DMS 273 treated with DMSO at 0.1 percent for 48 hours (cell line): ENCODE measurements at places on chromosomes 2 and 18.

DNA sequence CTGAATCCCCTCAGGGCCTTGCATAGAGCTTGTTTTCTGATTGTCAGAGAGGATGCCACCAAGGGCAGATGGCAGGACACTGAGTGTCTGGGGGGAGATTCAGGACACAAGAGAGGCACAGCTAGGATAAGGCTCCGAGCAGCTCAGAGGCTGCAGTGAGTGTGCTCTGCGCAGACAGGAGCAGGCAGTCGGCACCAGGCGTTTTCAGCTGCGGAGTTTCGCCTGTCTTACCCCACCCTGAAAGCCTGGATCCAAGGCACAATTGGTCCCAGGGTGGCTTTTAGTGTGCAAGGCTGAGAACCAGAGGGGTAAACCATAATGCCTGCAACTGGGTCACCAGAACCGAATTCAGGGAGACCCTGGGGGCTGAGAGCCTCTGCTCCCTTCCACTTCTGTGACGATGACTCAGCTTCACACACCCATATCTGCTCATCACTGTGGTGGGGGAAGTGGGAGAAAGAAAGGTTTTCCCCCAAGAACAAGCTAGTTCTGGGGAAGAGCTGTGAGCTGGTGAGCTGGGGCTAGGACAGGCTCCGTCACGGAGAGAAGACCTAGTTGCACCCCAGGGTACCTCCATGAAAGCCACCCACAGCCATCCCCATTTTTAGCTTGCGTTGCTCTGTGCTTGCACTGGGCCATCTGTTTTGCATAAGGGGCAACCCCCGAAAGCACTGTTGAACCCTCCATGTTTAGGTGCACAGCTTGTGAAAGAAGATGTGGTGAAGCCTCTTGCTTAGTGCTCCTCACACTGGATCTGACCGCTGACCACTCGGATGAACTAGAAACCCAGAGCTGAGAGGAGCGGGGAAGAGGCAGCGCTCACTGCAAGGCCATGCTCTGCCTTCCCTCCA, 173.7 kb downstream of the CELF4 start:
- no peak for DNase-seq

GRCh38 chr2:236901956-236902355, 183.7 kb upstream of the COPS8 start:
- peak; percentile 56 for DNase-seq

- DNase-seq, result no peak
These were observed 75.2 kb downstream of the RBMS1 start for GRCh38 chr2:160418398-160418765.

- DNase-seq, result no peak
These were observed 6.7 kb upstream of the GPR55 start for GRCh38 chr2:230931556-230932231.

GRCh38 chr2:38075507-38076151, at the start of gene CYP1B1:
Gene CYP1B1 (minus strand): TSS chr2:38076151. CDS start chr2:38075388, 763 bp downstream.
- DNase-seq, result no peak

GRCh38 chr2:20438334-20439192, 8.3 kb upstream of the RHOB start:
- no peak for DNase-seq

GRCh38 chr18:24130494-24130893, 8.4 kb upstream of the CABYR start:
- DNase-seq, result no peak

DNA sequence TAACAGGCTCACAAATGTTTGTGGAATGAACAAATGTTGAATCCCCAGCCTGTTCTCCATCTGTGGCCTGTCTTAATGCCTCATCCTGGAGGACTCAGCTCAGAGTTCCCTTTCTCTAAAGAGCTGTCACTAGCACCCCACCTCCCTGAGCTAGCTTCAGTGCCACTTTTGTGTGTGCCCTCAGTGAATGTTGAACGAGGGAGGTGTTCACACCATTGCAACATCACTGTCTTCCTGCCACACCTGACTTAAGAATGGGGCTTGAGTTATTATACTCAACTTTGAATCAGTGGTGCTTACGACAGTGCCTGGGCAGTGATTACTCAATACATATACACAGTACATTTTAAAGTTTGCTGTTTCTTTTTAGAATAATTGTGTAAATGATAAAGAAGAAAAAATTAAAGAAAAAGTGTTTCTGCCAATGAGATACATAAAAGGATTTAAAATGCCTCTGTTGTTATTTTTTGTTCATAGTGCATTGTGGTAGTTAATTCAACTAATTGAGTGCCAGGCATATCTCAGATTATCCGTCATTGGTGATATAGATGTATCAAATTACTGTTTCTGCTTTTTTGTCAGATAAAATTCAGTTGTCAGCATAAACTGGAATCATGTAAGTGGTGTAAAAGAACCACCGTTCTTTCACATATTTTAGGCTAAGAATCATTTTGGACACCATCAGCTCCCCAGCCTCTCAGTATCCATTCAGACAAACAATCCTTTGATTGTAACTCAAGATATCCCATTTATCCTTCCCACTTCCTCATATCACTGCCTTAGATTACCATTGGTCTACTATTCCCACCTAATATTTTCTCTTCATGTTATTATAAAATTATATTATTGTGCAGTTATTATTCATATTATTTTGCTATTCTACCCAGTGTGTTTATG, 304.7 kb downstream of the PTPRM start:
- DNase-seq, result no peak

DNA sequence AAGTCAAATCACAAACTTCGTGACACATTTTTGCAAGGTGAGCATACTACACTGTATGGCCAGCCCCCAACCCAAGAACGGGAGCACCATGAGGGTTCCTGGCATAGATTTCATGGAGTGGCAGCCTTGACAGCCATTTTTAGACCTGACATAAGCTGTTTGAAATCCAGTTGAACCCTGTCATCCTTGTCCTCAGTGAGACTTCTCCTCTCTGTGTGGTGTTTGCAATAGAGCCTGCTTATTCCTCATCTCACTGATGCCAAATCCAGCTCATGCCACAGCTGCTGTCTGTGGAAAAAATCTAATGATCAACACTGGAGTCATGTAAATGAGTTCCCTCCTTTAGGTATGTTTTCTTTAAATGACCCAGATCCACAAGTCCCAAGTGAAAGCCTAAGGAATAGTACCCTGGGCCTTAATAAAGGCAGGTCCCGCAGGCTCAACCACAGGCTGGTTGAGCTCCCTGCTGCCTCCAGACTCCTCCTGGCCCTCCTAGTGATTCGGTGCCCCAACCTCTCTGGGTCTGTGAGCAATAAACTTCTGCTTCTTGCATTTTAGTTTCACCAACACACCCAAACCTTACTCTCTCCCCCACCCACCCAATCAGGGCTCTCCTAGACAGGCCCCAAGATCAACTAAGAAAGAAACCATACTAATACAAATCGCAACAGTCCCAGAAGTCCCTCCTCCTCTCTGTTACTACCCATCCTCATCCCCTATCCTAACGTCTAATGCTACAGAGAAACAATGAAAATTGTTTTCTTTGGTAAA, 8.4 kb upstream of the CREG2 start:
- no peak for DNase-seq

DNA sequence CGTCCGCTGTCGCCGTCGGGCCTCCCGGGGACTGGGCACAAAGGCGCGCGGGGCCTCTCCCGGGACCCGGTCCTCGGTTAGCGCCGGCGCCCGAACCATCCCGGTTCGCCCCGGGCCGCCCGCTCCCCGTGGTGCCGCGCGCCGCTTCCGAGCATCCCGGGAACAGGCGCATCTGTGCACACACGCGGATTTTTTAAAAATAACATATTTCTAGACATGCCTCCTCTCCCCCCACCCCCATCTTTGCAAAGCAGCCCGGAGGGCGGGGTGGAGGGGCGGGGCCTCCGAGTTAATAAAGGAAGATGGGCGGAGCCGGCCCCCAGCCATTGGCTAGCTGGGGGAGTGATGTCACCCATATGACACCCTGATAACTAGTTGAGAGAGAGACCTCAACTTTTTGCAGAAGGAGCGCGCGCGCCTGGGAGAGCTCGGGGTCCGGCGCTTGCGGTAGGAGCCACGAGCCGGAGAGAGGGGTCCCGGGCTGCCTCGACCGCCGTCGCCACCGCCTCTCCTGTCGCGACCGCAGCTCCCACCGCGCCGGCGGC, at the start of gene SOX11:
TSS of gene SOX11 (plus strand) at position 400 of the 545 bp plus-strand sequence. CDS start 338 bp downstream, outside the sequence.
- DNase-seq, result peak; percentile 18

GRCh38 chr2:221876016-221876415, 303.9 kb upstream of the EPHA4 start:
- DNase-seq, result no peak

GRCh38 chr18:38923126-38923525, 1357.5 kb upstream of the CELF4 start:
- DNase-seq, result no peak

- DNase-seq, result no peak
These were observed 13.4 kb downstream of the DOK1 start for GRCh38 chr2:74567881-74568280.

DNA sequence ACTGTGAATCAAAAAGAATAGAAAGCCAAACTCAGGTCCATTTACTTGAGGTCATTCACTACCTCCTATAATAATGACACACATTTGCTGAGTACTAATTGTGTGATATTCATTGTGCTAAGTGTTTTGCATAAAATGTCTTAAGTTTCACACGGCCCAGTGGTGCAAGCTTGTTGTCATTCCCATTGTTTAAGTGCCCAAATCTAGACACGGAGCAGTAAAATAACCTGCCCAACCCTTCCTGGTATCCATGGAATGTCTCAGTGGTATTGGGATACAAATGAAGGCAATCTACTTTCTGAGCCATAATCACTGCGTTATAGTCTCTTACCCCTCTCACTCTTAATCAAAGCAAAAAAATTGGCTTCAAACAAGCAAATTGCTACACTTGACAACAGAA, 233.3 kb downstream of the NCKAP5 start:
- no peak for DNase-seq

- no peak for DNase-seq
These were observed 24.1 kb downstream of the PLCD4 start for GRCh38 chr2:218631837-218632236.

GRCh38 chr2:27489118-27489497, 435 bp downstream of the IFT172 start:
- no peak for DNase-seq

DNA sequence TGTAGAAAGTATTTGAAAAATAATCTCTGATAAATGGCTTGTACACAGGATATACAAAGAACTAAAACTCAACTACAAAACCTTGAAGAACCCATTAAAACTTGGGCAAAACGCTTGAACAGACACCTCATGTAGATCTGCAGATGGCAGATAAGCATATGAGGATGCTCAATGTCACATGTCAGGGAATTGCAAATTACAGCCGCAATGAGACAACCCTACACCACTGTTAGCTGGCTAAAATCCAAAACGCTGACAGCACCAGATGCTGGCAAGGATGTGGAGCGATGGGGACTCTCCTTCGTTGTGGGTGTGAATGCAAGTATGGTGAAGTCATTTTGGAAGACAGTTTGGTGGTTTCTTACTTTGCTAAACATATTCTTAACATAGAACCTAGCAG, 53.7 kb downstream of the SNTG2 start:
- DNase-seq, result no peak

DNA sequence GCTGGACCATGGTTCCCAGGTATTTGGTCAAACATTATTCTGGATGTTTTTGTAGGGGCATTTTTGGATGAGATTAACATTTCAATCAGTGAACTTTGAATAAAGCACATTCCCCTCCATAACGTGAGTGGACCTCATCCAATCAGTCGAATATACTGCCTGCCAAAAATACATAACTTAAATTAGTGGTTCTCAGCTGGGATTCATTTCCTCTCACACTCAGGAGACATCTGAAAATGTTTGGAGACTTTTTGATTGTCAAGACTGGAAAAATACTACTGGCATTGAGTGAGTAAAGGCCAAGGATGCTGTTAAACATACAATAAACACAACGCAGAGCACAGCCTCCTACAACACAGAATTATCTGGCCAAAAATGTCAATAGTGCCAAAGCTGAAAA, 198.2 kb downstream of the MYO1B start:
- DNase-seq, result no peak

DNA sequence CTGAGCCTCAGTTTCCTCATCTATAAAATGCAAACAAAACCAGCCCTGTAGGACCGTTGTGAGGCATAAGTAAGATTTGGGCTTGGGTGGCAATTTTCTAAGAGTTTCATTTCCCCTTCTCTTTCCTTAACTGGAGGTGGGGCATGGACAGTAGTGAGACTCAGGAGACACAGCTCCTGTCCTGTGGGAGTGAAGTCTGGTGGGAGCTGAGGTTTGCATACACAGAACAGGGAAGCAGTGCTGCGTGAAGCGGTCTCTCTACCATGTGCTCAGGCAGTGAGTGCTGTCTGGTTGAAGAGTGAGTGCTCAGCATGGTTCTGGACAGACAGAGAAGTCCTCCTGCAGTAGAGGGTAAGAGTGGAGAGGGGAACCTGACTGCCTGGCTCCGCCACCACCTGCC, 62.3 kb upstream of the MCFD2 start:
- no peak for DNase-seq

DNA sequence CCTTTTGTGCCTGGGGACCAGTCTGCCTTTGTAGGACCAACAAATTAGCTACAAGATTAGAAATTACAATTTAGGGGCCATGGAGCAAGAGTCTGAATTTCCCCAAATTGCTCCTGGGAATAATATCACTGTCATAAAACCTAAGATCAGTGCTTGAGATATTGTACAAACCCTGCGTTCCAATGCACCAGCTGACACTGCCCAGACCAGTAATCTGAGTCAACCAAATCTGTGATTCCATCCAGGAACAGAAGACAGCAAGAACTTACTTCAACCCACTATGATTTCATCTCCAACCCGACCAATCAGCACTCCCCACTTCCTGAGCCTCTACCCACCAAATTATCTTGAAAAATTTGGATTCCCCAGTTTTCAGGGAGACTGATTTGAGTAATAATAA, 1305.0 kb upstream of the NRXN1 start:
- no peak for DNase-seq

DNA sequence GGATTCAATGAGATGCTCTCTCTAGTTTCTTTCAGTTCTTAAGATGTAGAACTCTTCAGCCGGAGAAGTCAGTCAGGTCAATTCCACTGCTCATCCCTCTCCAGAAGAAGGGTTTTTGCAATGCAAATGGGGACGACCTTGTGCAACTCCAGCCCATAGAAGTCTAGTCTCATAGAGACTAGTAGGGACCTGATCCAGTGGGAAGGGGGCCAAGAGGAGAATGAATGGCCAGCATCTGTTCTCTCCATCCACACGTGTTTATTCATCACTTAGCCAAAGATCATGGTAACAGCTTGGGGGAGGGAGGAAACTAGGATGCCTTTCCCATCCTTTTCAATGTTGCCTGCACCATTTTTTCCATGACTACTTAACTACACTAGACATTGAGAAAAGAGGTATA, 120.2 kb downstream of the LAMA3 start:
- DNase-seq, result peak; percentile 49

GRCh38 chr2:86174445-86174844, 20.8 kb downstream of the IMMT start:
- DNase-seq, result no peak

DNA sequence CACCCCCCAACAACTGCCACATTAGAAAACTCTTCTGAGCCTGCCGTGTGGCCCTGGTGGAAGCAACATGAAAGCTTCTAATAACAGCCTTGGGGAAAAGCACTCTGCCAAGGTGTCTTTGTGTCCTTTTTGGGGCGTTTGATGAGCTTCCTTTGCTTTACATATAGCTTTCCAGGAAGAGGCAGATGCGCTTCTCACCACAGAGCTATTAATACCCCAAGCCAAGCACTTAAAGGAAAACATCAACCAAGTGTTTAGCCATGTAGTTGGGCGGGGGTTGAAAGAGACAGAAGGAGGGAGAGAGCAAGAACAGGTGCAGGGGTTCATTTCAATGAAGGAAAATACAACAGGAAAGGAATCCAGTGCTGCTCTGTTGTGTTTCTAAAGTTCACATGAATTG, 176.1 kb downstream of the VAPA start:
- DNase-seq, result no peak
